ENCODE measurements at places on chromosomes 6 and 20.

GRCh38 chr6:25637960-25638434 is 14.0 kb upstream of the SCGN start:
- no peak for DNase-seq

DNA sequence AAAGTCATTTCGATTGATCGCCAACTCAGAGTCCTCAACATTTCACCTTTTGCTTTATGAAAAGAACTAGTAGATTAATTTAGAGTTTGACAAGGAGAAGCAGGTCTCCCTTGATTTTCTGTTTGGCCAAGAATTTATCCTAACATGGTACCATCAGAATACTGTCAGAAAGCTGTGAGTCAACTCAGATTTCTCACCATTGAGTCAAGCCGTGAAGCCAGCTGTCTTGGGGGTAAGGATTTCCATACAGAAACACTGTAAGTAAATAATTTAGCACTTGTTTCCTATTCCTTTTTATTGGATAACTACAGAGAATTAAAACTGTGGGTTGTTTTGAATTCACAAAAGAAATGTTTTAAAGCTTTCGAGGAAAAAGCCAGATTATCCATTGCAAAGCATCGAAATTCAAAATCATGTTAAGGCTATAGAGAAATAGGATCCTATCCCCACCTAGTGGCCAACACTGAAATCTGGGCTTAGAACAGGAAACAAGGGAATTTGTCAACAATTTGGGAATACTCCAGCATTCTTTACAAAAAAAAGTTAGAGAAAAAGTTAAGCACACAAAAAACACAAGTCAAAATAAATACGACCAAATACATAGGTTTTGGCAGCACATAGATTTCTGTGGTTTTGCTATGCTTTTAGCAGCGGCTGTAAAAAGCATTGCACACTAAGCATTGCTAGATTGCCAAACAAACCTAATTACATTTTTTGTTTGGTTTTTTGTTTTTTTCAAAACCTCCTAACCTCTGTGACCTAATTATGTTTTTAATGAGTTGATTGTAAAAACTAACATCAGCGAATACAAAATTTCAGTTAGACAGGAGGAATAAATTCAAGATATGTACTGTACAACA is 44.2 kb downstream of the COL11A2 start:
- DNase-seq: no peak

DNA sequence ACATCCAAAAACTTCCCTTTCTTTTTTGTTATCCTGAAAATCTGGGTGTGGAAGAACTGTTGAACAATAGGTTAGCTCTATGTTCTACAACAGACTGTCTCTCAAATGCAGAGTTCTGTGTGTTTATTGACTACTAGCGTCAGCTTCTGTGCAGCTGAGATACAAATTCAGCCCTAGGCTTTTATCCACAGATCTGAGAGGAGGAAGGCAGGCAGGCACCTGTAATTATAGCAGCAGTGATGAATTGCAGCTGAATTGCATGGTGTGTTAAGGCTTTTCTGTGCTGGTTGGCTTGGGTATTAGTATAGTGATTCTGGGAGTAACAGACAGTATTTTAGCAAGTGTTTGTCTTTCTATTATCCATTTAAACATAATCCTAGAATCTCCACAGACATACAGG is 24.4 kb downstream of the GRIK2 start:
- DNase-seq: no peak

DNA sequence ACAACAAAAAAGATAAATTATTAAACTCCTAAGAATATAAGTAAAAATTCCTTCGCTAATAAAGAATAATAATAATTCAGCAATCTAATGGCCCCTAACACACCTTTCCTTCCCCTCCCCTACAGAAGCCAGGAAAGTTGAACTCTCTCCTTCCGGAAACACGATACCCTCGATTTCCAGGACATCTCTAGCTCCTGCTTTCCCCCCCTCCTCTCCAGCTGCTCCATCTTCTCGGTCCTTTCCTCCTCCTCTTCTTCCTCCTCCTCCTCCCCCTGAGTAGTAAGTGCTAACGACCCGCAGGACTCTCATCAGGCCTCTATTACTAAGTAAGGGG is 603 bp downstream of the TASP1 start:
- DNase-seq: no peak

DNA sequence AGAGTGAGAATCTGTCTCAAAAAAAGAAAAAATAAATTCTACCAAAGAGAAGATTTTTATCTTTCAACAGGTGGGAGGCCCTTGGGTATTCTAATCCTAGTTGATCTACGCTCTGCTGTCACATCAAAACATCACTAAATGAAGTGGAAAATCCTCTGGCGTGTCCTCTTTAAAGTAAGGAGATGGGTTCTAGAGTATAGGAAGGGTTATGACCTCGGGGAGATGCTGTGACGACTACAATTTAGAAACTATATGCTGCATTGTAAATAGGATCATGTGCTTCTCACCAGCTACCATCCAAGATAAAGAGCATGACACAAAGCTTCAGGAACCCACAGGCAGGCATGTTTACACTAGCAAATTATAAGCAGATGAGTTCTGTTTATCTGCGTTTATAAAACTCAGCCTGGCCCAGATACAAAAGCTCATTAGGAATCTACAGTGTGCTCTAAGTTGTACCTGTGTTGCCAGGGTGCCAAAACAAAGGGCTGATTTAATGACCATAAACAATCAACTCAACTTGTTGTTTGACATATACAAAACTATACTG is 197.1 kb upstream of the PLN start:
- DNase-seq: no peak

- no peak for DNase-seq
These were observed 45.1 kb downstream of the BCAS1 start for GRCh38 chr20:54025251-54025771.

- DNase-seq: peak; percentile 94
These were observed 40.9 kb downstream of the ALDH8A1 start for GRCh38 chr6:134908906-134909516.

DNA sequence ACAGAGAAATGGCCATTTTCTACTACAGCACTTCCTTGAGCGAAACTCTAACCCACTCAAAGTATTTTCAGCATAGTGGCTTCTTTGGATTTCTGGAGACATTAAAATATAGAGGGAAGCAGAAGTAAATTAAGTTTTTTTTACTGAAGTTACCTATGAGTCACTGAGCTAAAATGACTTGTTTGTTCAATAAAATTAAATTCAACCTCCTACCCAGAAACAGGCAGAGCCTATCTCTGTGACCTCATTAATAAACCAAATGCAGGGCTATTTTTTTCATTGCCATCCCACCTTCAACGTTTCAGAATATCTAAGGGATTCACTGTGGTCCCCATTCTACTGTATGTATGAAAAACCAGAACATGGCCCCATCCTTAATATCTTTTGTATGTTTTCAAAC is 133.0 kb downstream of the MTFR2 start:
- no peak for DNase-seq

- DNase-seq: no peak
These were observed 15.2 kb downstream of the TAF4 start for GRCh38 chr20:62050166-62051120.

DNA sequence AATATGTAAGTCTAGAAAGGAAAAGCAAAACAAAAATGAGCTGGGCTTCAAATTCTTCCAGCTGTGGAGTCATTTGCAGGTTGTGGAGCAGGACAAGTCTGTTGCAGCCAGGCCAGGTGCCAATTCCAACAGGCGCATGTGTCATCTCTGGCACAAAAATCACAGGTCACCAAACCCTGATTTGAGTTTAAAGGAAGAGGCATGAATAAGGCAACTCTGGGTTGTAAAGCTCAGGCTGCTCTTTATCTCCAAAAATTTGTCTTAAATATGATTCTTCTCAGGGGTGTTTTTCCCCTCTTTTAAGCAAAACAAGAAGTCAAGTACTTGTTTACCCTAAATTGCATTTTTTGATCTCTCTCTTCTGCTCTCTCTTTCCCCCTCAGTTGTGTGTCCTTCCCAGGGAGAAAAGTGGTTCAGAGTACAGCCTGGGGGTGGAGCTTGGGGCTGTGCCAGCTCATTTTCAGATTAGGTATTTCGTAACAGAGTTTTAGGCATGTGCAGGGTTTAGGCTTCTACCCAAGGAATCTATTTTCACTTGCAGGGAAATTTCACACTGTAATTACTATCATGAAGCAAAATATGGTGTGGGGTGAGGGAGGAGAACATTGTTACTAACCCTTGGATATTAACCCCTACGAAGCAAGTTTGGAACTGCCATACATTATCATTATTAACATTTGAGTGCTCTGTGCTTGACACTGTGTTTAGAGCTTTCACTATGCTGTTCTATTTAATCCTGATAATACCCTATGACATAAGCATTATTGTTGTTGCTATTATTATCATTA is 8.3 kb upstream of the NCOA3 start:
- DNase-seq: peak; percentile 91

GRCh38 chr20:20295621-20296498 is 72.0 kb upstream of the INSM1 start:
- DNase-seq: no peak

DNA sequence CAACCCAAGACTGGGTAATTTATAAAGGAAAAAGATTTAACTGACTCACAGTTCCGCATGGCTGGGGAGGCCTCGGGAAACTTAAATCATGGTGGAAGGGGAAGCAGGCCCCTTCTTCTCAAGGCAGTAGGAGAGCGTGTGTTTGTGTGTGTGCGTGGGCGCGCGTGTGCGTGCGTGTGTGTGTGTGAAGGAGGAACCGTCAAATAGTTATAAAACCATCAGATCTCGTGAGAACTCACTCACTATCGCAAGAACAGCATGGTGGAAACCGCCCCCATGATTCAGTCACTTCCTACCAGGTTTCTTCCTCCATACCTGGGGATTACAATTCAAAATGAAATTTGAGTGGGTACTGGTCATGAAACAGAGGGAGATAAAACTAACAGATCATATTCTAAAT is 220.1 kb upstream of the EYS start:
- no peak for DNase-seq

DNA sequence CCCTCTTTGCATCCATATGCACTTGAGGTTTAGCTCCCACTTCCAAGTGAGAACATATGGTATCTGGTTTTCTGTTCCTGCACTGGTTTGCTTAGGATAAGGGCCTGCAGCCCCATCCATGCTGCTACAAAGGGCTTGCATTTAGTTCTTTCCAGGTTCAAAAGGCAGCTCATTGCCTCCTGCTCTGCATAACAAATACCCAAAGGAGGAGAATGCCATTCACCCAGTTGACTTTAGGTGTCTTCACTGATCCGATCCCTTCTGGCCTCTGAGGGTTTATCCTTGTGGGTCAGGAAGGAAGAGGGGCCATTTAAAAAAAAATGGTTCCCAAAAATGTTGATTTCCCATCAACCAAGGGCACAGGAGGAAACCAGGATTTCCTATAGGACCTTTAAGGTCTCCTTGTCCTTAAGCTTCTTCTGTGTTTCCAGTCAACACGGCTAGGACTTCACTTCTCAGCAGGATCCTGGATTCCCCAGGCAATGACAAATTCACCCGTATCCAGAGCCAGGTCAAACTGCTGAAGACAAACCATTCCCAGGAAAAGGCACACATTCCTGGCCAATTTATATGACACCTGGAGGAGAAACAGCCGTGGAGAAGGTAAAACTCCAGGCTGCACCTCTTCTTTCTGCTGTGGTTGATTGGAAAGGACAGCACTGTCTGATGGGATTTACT is 447.7 kb upstream of the CDH4 start:
- DNase-seq: no peak

DNA sequence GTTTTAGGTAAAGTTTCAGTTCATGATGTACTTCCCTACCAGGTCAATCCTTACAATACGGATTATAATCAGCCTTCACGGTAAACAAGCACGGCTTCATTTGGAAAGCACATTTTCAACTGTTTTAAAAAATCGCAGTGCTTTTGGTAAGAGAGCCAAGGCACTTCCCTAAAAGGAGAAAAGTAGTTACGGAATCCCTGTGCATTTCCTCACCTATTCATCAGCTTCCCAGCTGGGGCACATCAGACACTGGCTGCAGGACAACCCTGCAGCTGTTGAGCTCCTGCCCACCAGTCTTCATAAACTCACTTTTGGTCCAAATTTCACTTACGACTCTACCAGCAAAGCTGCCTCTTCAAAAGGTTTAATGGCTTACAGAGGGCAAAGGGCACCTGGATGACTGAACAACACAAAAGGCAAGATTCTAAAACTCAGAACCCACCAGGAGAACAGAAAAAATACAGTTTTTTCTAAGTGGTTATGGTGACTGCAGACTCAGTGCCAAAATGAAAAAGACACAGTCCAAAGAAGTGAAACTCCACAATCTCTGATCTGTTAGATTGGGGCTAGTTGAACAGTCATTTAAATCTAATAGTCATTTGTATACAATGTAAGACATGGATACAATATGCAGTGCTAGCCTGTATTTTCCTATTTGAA is 7.5 kb downstream of the SNX5 start:
- no peak for DNase-seq

GRCh38 chr6:26094036-26094435 is 6.8 kb downstream of the HFE start:
- no peak for DNase-seq

DNA sequence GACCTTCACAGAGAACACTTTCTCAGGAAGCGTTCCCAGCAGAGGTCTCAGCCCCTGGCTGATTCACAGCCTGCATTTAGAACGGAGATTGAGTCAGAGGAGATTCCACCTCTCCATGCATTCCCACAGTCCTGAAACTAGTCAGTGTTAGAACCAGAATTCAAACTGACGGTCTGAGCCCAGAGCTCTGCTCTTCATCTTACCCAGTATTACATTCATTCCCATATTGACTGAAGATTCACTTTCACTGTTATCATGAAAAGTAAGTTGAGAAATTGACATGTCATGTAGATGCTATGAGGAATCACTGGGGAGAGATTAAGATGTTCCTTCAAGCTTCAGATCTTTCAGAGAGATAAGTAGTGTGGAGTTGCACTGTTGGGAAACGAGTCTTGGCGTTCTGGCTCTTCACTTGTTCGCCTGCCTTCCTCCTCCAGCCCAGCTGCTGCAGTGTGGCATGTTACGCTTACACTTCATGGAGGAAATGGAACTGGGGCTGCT is 28.3 kb downstream of the MAS1 start:
- DNase-seq: no peak

DNA sequence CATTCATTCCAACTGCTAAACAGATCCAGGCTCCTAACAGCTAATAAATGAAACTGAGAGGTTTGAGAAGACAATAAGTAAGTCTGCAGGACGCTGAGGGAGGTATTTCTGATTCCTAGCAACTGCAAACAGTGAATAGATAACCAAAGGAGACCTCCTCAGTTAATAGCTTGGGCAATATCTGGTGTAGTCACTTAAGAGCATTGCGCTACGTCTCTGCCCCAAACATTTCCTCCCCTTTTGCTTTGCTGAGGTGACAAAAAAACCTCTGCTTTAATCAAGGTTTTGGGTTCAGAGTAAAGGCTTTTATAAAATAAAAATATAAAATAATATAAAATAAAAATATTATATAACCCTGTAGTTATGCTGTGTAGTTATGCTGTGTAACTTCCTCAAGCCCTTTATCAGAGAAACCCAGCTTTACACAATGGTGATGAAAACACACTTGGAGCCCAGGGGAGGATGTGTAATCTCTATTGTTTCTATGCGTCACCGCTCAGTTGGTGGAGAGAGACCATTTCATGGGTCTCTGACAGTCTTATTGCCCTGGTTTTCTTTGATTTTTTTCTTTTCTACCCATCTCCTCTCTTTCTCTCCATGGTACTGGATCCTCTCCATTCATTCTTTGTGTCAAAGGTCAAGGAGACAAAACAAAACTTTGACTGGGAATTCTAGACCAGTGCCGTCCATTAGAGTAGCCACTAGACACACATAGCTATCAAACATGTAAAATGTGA is 18.9 kb upstream of the CALHM5 start:
- no peak for DNase-seq

Data from lower leg skin (tissue), 4 donors.